ENCODE measurements at places on chromosomes 7 and 10.

DNA sequence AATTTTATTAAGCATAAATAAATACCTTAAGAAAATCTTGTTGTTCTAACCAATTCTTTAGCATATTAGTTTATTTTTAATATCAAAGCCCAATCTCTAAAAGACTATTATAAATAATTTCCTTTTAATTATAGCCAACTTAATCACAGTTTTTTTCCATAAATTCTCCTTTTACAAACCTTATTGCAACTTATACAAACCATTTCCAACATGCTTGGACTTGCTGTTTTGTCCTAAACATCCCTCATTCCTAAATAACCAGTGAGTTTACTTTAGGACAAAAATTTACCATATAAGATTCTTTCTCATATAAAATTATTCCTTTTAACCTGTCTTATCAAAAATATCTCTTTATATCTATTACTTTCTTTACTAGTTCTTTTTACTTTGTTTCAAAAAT lies 25.2 kb upstream of the LSM8 start:
- DNase-seq, result no peak

- DNase-seq, result no peak
Measured at GRCh38 chr10:89207801-89208551, 859 bp upstream of the CH25H start.

DNA sequence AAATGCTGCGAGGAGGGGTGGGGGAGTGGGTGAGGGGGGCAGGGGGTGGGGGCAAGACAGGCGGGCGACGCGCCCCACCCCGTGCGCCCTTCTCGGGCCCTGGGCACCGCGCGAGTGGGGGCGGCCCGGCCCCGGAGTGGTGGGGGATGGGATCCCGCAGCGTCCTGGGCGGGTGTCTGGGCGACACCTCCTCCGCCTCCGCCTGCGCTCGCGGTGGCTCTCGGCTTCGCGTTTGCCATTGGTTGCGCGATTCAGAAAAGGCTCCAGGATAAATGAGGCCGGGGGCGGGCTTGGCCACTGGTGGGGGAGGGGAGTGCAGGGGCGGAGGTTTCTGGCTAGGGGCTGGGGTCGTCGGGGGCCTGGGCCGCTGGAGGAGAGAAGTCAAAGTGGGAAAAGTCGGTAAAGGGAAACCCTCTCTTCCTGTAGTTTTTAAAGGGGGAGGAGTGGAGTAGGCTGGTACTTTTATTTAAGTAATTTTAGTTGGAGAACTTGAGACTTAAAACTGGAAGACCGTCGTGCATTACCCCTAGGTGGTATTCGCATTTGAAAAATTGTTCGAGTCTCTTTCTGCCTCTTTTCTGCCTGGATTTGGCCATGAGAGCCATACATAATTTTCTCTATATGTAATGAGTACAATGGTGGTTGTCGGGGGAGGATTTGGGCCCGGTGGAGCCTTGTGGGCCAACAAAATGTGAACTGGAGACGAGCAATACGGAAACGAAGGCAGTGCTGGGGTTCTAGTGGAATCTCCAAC lies 992 bp upstream of the IGF2BP3 start:
- no peak for DNase-seq

DNA sequence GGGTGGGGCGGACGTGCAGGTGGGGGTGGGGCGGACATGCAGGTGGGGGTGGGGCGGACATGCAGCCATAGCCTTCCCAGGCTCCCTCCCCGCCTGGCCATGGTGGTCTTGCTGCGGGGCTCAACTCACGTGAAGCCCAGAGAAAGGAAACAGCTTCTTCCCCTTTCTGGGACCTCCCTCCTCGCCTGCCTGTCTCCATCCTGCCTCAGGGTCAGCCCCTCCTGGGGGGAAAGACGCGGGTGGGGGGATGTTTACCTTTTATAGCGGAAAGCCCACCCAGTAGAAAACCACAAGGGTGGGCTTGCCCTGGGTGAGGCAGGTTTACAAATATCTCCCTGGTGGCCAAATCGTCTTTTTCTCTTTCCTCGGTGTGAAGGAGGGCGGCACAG lies 520.0 kb downstream of the GLRX3 start:
- DNase-seq, result no peak

- DNase-seq, result no peak
Measured at GRCh38 chr7:73611017-73611555, 13.2 kb downstream of the MLXIPL start.

DNA sequence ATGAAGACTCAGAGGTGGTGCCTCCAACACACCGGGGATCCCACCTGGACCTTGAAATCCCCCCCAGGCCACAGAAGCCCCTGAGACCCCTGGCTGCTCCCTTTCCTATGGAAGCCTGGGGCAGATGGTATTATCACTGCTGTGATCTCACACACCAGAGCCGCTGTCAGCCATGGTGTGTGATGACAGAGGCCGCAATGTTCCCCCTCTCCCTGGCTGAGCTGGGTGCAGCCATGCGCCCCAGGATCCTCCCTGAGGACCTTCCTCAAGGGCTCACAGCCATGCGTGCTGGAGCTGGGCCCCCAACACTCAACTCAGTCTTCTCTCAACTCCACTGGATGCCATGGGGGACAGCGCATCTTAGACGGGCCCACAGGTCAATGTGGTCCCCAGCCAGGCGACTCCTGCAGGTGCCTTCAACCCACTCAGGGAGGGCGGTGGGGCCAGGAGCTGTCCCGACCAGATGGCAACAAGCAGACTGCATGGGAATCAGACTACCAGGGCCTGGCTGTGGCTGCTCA lies 44.9 kb downstream of the VIPR2 start:
- DNase-seq, result no peak

- no peak for DNase-seq
Measured at GRCh38 chr10:15457382-15457781, 86.3 kb upstream of the FAM171A1 start.

DNA sequence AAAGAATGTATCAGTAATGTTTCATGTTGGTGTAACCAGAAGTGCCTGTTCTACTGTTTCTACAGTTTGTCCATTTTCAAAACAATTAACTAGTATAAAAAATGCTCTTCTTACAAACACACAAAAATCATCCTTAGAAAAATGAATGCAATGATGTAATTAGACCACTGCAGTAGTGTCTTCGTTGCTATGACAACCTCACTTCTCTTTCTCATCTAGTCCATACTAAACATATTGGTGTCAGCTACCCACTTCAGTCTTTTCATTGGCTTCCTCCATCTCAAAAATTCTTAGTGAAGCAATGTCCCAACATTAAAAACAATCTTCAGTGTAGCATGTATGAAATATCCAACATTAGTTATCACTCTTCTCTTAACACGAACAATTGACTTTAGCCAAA lies 1265.8 kb downstream of the REEP3 start:
- no peak for DNase-seq

- no peak for DNase-seq
Measured at GRCh38 chr10:77872151-77872946, 54.2 kb downstream of the DLG5 start.

DNA sequence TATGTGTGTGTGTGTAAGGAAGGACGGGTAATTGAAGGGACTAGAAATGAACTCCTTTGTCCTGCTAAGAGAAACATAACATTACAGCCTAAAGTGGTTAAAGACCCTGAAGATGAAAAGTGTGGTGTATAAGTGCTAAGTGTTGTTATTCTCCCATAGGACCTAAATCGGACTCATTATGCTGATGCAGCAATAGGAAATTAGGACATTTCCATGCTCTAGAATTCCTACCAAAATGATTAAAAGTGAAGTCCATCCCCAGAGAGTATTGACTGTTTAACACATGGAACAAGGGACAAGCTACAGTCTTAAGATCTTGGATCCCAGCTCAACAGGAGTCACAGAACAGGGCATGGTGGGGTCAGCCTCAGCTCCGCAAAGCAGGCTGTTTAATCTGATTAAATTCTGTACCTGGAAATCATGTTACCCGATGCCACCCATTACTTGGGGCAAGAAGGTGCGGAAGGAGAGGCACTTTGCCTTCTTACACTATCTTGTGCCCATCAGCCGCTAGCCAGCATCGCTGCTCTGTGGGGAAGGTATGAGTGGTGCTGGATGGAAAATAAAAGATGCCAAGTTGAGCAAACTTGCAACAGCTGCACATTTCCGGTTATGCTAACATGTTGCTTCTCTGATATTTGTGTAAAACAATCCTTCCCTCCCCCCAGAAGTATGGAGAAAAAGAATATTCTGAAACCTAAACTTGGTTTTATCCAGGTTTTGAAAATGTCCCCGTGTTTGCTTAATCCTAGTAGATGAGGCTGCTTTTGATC lies 100.5 kb downstream of the CREB5 start:
- DNase-seq, result no peak

DNA sequence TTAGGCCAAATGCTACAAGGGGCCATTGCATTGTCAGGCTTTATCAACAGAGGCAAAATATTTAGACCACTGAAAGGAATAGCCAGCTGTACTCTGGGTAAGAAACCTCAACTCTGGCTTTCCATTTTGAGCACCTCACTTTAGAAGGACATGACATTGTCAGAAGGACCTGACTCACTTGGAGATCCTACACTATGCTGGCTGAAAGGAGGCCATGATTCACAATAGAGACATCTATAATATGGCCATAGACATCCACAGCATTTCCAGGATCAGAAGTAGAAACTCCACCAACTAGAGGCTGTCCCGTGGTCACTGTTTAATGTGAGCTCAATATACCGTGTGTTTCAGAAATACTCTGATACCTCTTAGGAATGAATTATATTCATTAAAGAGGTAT lies 140.9 kb downstream of the BTAF1 start:
- DNase-seq, result no peak

DNA sequence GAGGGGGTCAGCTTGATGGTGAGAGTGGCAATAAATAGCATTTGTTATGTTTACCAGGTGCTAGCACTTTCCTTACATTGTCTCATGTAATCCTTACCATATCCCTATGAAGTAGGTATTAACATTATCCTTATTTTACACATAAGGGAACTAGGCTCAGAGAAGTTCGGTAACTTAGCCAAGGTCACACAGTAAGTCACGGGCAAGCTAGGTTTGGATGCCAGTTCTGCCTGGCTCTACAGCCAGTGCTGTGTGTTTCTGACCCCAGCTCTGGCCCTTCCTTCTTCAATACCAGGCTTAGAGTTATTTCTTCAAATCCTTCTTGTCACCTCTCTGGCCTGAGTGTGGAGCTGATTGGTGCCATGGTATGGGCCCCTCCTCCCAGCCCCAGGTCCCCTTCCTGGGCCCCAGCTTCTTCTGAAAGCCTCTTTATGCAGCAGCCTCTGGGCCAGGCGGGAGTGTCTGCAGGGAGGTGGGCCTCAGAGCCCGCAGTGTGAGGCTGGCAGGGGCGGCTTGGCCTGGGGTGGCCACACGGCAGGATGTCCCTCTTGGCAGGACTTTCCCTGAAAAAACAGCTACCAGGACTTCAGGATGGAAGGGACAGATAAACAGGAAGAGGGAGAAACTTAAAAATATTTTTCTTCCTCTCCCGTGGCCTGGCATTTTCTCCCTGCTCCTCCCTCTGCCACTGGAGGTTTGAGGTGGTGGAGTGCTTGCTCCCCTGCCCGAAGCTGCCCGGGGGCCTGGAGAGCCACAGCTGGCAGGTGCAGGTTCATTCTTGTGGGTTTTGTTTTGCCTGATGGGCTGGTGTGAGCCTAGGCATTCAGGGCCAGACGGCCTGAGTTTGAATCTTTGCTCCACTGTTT lies 20.6 kb downstream of the PALD1 start:
- DNase-seq, result no peak

- no peak for DNase-seq
Measured at GRCh38 chr7:98321301-98321700, 39.8 kb downstream of the BRI3 start.
